ENCODE measurements at places on chromosomes 12 and 14. TPM values are rescaled to one million over a fixed set of nuclear protein-coding genes. Genes with fewer than 3 reads are reported as not detected.

Gene FSCB
- total RNA-seq, result not detected

Gene KLRB1
- not detected for total RNA-seq

Gene PDZRN4
- 0.08 TPM for total RNA-seq

Gene VDR
- total RNA-seq, result 3.7 TPM

Gene HOXC11
- total RNA-seq, result not detected

Gene SYT1
- total RNA-seq, result 12.0 TPM

Gene BRI3BP
- total RNA-seq, result 4.7 TPM

Gene LMO3
- total RNA-seq, result not detected

Gene TEX22
- total RNA-seq, result 1.4 TPM

Gene ARHGEF40
- 55.2 TPM for total RNA-seq

Gene SPTB
- not detected for total RNA-seq

Gene CACNA2D4
- total RNA-seq, result 1.8 TPM

Gene RAB3IP
- 3.0 TPM for total RNA-seq

Gene SIX6
- not detected for total RNA-seq

Gene GPRC5D
- total RNA-seq, result not detected

Gene PLCZ1
- total RNA-seq, result not detected

Gene SLC6A15
- total RNA-seq, result 12.5 TPM
